Activated CD4-positive, alpha-beta memory T cell treated with anti-CD3 and anti-CD28 coated beads for 36 hours (primary cell): ENCODE measurements at places on chromosomes 12 and 14. TPM values are rescaled to one million over a fixed set of nuclear protein-coding genes. Genes with fewer than 3 reads are reported as not detected.

GRCh38 chr14:99790978-99791376 lies 2.2 kb upstream of the EML1 start:
- H3K36me3 ChIP-seq: no peaks in the 10 kb centered on the region
- no peak for DNase-seq
- H3K4me3 ChIP-seq: no peak overlapping the region
- peaks cover 10% of the 10 kb centered on the region for H3K27me3 ChIP-seq

- no peaks in the 10 kb centered on the region for H3K27me3 ChIP-seq
- no peaks in the 10 kb centered on the region for H3K4me1 ChIP-seq
- DNase-seq: no peak
- no peak overlapping the region for H3K4me3 ChIP-seq
- H3K27ac ChIP-seq: no peak overlapping the region
Observed at GRCh38 chr12:113292091-113292490, 42.8 kb downstream of the SLC8B1 start.

DNA sequence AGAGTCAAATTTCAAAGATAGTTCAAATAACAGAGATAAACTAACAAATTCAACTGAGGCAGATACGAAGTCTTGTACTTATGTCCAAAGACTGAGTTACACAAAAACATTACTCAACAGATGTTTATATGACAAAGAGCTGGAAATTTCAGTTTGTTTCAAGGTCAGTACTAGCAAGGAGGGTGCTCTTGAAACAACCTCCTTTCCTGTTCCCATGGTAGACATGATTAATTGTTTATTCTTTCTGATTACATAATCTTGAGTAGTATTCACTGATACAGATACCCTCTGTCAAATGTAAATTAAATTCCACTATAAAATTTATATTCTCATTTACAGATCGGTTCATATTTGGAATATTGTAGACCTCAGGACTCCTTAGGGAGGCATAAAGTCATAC lies 23.4 kb downstream of the TSPAN8 start:
- no peak overlapping the region for H3K27ac ChIP-seq
- H3K4me1 ChIP-seq: no peaks in the 10 kb centered on the region
- no peak for DNase-seq
- H3K27me3 ChIP-seq: no peaks in the 10 kb centered on the region
- H3K36me3 ChIP-seq: no peaks in the 10 kb centered on the region
- no peak overlapping the region for H3K4me3 ChIP-seq

GRCh38 chr12:113152196-113152834 lies 2.8 kb downstream of the CFAP73 start:
- peaks cover 6% of the 10 kb centered on the region for H3K36me3 ChIP-seq
- H3K4me3 ChIP-seq: peak overlapping the region; percentile 73
- DNase-seq: no peak
- H3K27ac ChIP-seq: no peak overlapping the region
- H3K4me1 ChIP-seq: peaks cover 20% of the 10 kb centered on the region
- H3K27me3 ChIP-seq: peaks cover 8% of the 10 kb centered on the region

KLRB1 gene
- 4.9 TPM for total RNA-seq

GRCh38 chr12:97293541-97293940 lies 169.1 kb upstream of the RMST start:
- no peaks in the 10 kb centered on the region for H3K36me3 ChIP-seq
- H3K27ac ChIP-seq: no peak overlapping the region

GRCh38 chr14:20606190-20606901 lies 15.2 kb upstream of the RNASE12 start:
- no peaks in the 10 kb centered on the region for H3K36me3 ChIP-seq
- no peak for DNase-seq
- peaks cover 8% of the 10 kb centered on the region for H3K4me1 ChIP-seq
- no peaks in the 10 kb centered on the region for H3K27me3 ChIP-seq
- no peak overlapping the region for H3K27ac ChIP-seq

OR11G2 gene
- total RNA-seq: not detected

EPYC gene
- not detected for total RNA-seq

DNA sequence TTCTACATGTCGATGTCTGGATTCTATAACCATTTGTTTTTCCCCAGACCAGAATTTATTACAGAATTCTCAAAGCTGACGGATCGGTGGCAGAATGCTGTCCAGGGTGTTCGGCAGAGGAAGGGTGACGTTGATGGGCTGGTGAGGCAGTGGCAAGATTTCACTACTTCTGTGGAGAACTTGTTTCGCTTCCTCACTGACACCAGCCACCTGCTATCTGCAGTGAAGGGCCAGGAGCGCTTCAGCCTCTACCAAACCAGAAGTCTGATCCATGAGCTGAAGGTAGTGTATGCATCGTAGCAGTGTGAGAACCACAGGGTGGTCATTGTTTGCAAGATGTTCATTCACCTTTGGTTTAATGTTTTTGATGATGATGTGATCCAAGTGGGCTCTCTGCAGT lies 124.0 kb downstream of the ESR2 start:
- H3K27me3 ChIP-seq: no peaks in the 10 kb centered on the region
- H3K36me3 ChIP-seq: peaks cover 10% of the 10 kb centered on the region
- H3K27ac ChIP-seq: no peak overlapping the region
- peaks cover 8% of the 10 kb centered on the region for H3K4me1 ChIP-seq
- no peak overlapping the region for H3K4me3 ChIP-seq

DNA sequence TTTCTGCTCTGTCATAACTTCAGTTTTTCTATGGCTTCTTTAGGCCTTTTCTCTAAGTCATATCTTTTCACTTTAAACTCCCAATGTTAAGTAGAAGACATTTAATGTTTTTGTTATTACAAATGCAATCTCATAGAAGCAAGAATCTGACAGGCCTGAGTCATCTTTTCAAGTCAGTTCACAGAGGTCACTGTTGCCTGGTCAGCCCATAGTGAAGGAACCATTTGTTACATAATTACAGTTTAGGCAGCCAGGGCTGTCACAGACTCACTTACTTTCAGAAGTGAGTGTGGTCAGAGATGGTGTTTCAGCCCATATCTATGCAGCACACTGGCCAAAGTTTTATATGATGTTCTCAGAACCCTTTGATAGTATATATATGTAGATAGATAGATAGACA lies 46.5 kb downstream of the CCER1 start:
- no peaks in the 10 kb centered on the region for H3K27me3 ChIP-seq
- H3K4me1 ChIP-seq: no peaks in the 10 kb centered on the region
- no peak overlapping the region for H3K27ac ChIP-seq
- no peaks in the 10 kb centered on the region for H3K36me3 ChIP-seq
- DNase-seq: no peak

GZMH gene
- total RNA-seq: 65.6 TPM

- H3K4me3 ChIP-seq: no peak overlapping the region
- H3K27ac ChIP-seq: no peak overlapping the region
- no peaks in the 10 kb centered on the region for H3K4me1 ChIP-seq
Observed at GRCh38 chr12:26143291-26143690, 18.5 kb upstream of the BHLHE41 start.

DNA sequence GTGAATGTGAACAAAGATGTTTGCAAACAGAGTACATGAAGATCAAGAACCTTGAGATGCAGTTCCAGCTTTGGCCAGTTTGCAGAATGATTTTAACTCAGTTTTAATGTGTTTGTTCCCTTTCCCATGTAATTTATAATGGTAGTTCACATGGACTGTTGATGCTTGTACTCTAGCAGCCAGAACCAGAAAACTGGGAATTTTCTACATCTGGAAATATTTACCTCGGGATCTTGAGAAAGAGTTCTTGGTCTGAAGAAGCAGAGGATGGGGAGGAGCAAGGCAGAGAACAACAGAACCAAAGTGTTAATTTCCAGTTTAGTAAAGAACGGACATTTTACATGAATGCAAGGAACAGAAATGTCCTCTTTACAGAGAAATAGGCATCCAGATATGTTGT lies 37.0 kb upstream of the PMCH start:
- H3K27ac ChIP-seq: no peak overlapping the region
- H3K4me3 ChIP-seq: no peak overlapping the region
- H3K36me3 ChIP-seq: no peaks in the 10 kb centered on the region
- H3K27me3 ChIP-seq: no peaks in the 10 kb centered on the region
- DNase-seq: no peak

RTL1 gene
- total RNA-seq: not detected

DNA sequence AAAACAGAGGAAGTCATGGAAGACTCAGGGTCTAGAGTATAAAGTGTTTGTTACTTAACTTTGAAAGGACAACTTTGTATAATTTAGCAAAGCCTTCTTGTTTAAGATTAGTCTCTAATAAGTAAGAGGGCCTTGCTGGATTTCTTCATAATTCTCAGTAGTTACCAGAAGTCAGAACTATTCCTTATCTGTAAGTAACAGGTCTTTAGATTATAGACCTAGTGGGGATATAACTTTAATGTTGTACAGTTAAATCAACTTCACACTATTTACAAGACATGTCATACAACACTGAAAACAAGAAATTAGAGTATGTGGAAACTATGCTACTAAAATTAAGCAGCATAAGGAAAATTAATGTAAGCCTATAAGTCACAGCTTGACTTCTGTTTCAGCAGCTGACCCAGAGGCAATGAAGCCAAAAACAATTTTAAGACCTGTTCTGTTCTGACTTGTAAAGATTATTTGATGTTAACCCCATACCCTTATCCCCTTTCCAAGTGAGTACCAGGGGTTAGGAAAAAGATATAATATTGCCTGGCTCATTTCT lies 398.3 kb downstream of the RAD51B start:
- H3K4me1 ChIP-seq: peaks cover 3% of the 10 kb centered on the region
- DNase-seq: no peak
- no peak overlapping the region for H3K4me3 ChIP-seq
- H3K27me3 ChIP-seq: no peaks in the 10 kb centered on the region
- H3K27ac ChIP-seq: no peak overlapping the region

GRCh38 chr12:103998976-103999375 lies 33.3 kb downstream of the TDG start:
- H3K27ac ChIP-seq: no peak overlapping the region
- H3K27me3 ChIP-seq: peaks cover 18% of the 10 kb centered on the region
- no peaks in the 10 kb centered on the region for H3K36me3 ChIP-seq
- DNase-seq: no peak
- no peak overlapping the region for H3K4me3 ChIP-seq
- peaks cover 2% of the 10 kb centered on the region for H3K4me1 ChIP-seq

GRCh38 chr12:110689281-110690126 lies 589 bp upstream of the HVCN1 start:
- H3K36me3 ChIP-seq: no peaks in the 10 kb centered on the region
- H3K4me3 ChIP-seq: peak overlapping the region; percentile 76
- H3K4me1 ChIP-seq: peaks cover 23% of the 10 kb centered on the region
- no peaks in the 10 kb centered on the region for H3K27me3 ChIP-seq
- H3K27ac ChIP-seq: peak overlapping the region; percentile 61

GRCh38 chr12:53739214-53740129 lies 12.2 kb upstream of the CALCOCO1 start:
- H3K4me1 ChIP-seq: peaks cover 21% of the 10 kb centered on the region
- H3K27me3 ChIP-seq: peaks cover 30% of the 10 kb centered on the region
- H3K36me3 ChIP-seq: no peaks in the 10 kb centered on the region
- H3K27ac ChIP-seq: no peak overlapping the region

INSM2 gene
- not detected for total RNA-seq

CSAD gene
- total RNA-seq: 21.4 TPM

- H3K4me1 ChIP-seq: peaks cover 4% of the 10 kb centered on the region
- H3K36me3 ChIP-seq: no peaks in the 10 kb centered on the region
- no peak overlapping the region for H3K4me3 ChIP-seq
- no peak overlapping the region for H3K27ac ChIP-seq
- peaks cover 27% of the 10 kb centered on the region for H3K27me3 ChIP-seq
Observed at GRCh38 chr14:23366426-23366921, 1.5 kb upstream of the EFS start.

PWP1 gene
- 47.0 TPM for total RNA-seq

CCDC175 gene
- total RNA-seq: not detected

DNA sequence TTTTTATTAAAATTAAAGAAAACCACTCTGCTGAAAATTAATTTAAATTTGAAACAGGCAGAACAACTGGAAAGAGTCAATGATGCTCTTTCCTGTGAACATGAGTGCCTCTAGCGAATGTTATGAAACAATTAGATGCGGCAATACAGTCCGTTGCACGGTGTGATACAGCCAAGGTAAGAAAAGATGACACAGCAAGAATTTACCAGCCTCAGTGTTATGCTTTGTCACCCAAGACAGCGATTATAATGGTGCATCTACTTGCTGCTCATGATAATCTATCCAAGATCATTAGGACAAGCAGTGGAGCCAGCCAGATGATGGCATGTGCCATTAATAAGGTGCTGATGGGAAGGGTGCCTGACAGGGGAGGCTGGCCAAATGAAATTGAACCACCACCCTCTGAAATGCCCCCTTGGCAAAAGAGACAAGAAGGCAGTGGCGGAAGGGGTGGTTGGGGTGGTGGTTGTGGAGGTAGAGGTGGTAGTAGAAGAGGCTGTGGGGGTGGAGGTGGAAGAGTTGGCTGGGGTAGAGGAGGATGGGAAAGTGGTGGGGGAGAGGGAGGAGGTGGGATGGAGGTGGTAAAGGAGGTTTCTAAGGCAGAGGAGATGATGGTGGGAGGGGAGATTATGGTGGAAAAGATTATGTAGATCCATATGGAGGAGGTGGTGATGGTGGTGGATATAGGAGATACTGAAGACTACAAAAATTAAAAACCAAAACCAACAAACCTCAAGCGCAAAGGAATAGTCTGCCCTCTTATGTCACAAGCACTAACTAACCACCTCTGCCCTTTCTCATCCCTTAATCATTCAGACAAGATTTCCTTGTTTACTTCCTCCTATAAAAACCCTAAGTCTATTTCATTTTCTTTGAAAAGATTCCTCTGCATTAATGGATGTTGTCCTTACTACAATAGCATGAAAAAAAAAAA lies 4.0 kb upstream of the RESF1 start:
- H3K27me3 ChIP-seq: no peaks in the 10 kb centered on the region
- peak overlapping the region; percentile 59 for H3K27ac ChIP-seq
- no peak for DNase-seq

GLIPR1L1 gene
- total RNA-seq: not detected

- no peak overlapping the region for H3K27ac ChIP-seq
- no peaks in the 10 kb centered on the region for H3K4me1 ChIP-seq
- H3K4me3 ChIP-seq: no peak overlapping the region
- H3K27me3 ChIP-seq: no peaks in the 10 kb centered on the region
- no peak for DNase-seq
Observed at GRCh38 chr12:131752451-131752850, 41.6 kb downstream of the SFSWAP start.

DNA sequence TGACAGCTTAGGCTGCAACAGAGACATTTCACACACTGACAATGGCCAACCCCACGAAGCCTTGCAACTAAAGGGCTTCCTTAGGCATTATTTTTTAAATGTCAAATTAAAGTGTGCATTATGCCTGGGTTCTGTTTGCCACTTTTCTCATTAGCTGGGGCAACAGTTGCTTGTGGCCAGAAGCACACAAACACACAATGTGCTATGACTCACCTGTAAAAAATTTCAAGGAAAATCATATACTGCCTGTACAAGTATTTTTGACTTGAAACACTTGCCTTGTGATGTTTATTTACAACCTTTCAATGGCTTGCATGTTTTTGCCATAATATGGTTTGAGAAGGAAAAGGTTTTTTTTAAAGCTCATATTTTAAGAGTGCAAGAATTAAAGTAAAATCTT lies 1.9 kb downstream of the NTN4 start:
- no peak for DNase-seq
- H3K27ac ChIP-seq: no peak overlapping the region
- no peak overlapping the region for H3K4me3 ChIP-seq

DNA sequence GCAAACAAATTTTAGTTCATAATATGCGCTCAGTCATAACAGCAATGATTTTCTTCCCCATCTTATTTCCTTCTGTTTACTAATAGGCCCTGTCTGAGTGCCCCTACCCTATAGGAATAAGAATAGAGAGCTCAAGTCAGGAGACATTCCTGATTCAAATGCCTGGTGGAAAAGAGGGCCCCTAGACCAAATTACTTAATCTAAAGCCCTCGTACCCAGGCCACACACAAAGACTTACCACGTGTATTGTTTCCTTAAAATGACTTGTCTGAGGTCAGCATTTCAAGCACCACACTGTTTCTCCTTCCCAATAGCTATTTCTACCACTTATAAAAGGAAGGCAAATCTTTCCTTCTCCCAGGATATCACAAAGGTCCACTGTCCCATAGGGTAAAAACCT lies 314.9 kb upstream of the TMTC1 start:
- no peak overlapping the region for H3K27ac ChIP-seq
- H3K4me1 ChIP-seq: no peaks in the 10 kb centered on the region
- no peaks in the 10 kb centered on the region for H3K27me3 ChIP-seq
- H3K36me3 ChIP-seq: no peaks in the 10 kb centered on the region
- no peak overlapping the region for H3K4me3 ChIP-seq
- DNase-seq: no peak
